Activated T-helper 1 cell treated with anti-CD3 and anti-CD28 coated beads, Interleukin-12 subunit alpha, Interleukin-12 subunit beta, Interleukin-2, Interleukin-4 antibody, amounts not matched to agents 30 ng/mL and 10 ng/mL and 1 ng/mL, durations not matched to agents 14 hours and 24 hours and 36 hours (primary cell): ENCODE measurements at places on chromosomes 2 and 18.

DNA sequence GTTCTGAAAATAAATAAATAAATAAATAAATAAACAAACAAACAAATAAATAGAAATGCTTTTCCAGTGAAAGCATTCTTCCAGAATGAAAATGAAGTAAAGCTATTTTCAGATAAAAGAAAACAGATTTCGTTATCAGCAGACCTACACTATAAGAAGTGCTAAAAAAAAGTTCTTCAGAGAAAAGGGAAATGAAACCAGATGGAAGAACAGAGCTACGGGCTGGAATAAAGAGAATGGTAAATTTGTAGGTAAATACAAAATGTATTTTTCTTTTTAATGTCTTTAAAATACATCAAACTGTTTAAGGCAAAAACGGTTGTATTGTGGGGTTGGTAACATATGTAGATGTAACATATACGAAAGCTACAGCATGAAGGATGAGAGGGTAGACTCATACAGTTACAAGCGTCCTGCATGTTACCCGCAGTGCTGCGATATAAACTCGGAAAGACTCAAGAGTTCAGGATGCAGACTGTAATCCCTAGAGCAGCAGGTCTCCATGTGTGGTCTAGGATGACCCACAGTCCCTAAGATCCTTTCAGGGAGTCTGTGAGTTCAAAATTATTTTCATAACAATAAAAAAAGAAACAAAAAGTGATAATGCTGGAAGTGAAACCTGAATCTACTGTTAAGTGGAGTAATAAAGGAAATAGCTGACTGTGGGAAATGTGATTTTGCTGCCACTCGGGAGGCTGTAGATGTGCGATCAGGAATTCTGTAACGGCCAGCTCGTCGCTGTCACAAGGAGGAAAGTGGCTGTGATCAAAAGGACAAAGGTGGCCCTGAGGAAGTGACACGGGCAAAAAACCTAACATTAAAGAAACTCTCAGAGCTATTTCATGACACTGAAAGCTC is 5.3 kb upstream of the RAB12 start:
- H3K27ac ChIP-seq: no peak overlapping the region
- H3K36me3 ChIP-seq: no peaks in the 10 kb centered on the region
- peaks cover 14% of the 10 kb centered on the region for H3K27me3 ChIP-seq
- DNase-seq: no peak

DNA sequence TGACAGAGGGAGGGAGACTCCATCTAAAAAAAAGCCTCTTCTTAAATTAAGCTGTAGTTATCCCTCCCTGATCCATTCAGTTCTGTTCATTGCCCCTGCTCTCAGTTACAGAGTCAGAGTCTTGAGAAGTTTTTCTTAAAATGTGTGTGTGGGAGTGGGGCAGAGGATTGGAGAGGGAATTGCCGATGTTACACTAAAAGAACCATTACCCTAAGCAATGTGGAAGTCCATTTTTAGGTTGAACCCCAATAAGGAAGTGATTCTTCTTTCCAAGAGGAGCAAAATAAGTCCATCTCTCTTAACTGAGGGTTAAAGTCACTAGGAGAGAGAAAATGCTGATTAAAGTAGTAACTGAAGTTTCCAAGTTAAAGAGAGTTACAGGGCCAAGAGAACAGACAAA is 21.2 kb upstream of the THOC1 start:
- no peak for DNase-seq
- H3K4me1 ChIP-seq: peaks cover 13% of the 10 kb centered on the region
- H3K27me3 ChIP-seq: peaks cover 11% of the 10 kb centered on the region
- no peak overlapping the region for H3K4me3 ChIP-seq
- no peaks in the 10 kb centered on the region for H3K36me3 ChIP-seq
- no peak overlapping the region for H3K27ac ChIP-seq

- no peak overlapping the region for H3K27ac ChIP-seq
- no peaks in the 10 kb centered on the region for H3K36me3 ChIP-seq
- no peaks in the 10 kb centered on the region for H3K27me3 ChIP-seq
- H3K4me1 ChIP-seq: no peaks in the 10 kb centered on the region
- no peak overlapping the region for H3K4me3 ChIP-seq
Measured at GRCh38 chr2:52391621-52392020, 1359.7 kb upstream of the NRXN1 start.

DNA sequence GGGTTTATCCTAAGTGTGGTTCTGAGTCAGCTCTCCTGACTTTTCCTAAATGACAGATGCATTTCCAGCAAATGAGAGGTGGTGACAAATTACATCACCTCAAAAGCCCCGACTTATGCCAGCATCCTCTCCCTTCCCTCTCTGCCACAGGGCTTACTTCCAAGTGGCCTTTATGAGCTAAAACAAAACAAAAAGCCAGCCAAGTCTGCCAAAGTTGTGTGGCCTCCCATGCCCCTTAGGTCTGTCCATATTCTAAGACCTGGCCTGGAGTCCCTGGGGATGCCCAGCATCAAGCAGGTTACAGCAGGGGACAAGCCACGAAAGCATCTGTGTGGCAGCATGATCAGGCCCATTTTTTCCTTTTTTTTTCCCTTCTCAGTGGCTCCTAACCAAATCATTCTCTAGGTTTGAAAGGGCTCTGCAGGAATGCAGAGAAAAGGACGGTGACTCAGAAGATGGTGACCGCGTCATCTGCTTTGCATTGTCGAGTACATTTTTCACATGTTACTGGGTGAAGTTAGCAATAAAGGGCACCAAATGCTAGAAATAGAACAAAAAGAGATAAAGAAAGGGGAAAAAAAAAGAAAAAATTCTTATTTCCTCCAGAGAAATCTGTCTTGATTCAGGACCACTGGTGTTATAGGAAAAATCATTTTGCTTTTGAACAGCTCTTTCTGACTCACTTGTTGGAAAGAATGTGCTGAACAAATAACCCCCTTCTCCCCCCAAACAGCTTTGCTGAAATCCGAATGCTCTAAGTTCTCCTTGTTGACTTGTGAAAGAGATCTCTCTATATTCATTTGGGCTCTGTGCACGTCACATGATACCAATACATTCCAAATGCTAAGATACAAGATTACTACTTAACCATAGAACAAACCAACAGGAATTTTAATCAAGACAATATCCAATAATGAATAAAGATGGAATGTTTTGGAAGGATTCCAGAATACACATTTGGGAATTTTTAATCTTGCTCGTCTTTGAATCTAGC is 178.7 kb downstream of the EN1 start:
- no peak overlapping the region for H3K4me3 ChIP-seq
- H3K27me3 ChIP-seq: no peaks in the 10 kb centered on the region
- H3K4me1 ChIP-seq: no peaks in the 10 kb centered on the region
- H3K27ac ChIP-seq: no peak overlapping the region

DNA sequence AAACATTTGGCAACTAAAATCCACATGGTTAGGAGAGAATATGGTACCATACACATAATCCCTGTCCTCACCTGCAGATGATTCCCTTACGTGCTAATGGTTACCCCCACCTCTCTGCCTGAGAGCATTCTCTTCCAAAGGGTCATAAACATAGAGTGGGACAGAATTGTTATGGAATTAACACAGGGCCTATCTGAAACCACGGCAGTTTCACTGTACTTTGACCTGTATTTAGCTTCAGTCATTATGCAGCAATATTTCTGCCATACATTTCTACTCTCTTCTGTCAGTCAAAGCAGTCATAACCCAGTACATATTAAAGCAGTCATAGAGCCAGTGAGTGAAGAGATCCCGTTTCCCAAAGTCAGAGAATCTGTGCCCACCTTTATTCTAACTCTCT is 1128.9 kb upstream of the NXPH2 start:
- H3K4me1 ChIP-seq: no peaks in the 10 kb centered on the region
- H3K4me3 ChIP-seq: no peak overlapping the region
- H3K27ac ChIP-seq: no peak overlapping the region
- no peaks in the 10 kb centered on the region for H3K36me3 ChIP-seq
- DNase-seq: no peak
- no peaks in the 10 kb centered on the region for H3K27me3 ChIP-seq

DNA sequence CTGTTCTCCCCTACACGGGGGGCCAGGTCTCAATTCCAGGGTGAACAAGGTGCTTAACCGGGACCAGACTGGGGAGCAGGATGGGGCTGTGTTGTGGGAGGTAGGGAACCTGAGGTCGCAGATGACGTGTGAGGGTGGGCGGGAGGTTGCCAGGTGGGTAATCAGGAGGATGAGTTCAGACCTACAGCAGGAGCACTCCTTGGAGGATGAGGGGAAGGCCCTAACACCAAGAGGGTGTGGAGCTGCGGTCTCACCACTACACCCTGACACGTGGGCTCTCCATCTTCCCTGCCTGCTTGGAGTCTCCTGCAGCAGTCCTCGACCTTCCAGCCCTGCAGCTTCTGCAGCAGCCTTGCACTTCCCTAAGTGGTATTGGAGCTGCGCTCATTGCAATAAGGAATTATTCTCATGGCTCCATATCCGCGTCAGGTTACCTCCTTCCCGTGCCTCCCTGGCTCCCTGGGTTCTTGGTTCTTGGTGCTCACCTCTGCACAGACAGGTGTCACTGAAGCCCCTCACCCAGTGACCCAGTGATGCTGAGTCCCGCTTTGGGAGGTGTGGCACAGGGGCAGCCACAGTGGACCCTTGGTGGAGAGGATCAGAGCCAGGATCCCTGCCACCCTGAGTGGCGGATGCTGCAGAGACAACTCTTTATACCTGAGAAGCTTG is 15.5 kb downstream of the SH3BP4 start:
- no peaks in the 10 kb centered on the region for H3K4me1 ChIP-seq
- peaks cover 8% of the 10 kb centered on the region for H3K27me3 ChIP-seq
- H3K27ac ChIP-seq: no peak overlapping the region
- H3K4me3 ChIP-seq: no peak overlapping the region
- H3K36me3 ChIP-seq: no peaks in the 10 kb centered on the region

- no peak overlapping the region for H3K4me3 ChIP-seq
- no peaks in the 10 kb centered on the region for H3K27me3 ChIP-seq
- peaks cover 2% of the 10 kb centered on the region for H3K36me3 ChIP-seq
- H3K4me1 ChIP-seq: peaks cover 41% of the 10 kb centered on the region
Measured at GRCh38 chr18:62402342-62402948, 77.3 kb downstream of the TNFRSF11A start.
